ENCODE measurements at places on chromosomes 16 and 17.

DNA sequence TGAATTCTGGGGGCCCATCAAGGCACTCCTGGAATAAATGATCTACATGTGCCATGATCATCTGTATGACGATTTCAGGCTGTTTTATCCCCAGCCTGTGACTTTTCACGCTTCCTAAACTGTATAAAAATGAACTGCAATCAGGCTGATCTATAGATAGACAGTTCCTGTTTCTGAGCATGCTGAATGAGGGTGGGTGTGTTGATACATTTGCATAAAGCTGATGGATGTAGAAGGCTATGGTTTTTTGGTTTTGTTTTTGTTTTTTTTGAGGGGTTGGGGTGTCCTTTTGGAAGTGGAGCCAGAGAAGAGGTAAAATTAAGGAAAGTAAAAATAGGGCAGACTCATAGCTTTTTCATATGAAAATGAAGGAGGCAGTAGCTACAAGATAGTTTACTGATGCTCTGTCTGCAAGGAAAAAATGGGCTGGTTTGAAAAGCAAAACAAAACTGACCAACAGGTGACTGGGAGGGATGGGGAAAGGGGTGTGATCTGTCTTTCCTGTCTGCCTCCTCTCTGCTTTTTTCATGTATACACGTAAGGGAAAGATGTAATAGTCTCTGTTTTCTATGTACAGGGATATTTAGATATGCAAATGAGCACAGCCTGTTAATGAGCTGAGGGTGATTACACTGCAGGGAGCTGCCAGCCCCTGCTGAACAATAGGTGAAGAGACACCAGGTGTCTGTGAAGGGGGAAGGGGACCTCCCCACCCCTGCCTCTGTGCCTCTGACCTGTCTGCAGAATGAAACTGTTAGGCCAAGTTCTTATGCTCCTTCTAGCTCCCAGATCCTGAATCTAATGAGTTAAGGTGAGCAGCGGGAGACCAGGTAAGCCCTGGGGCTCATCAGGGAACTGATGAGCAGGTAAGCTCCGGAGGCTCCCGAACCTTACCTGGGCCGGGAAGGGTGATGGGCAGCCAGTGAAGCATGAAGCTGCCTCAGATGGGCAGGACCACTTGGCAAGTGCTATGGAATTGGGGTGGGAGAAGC, 46.6 kb upstream of the LYRM9 start:
- no peak for DNase-seq

GRCh38 chr17:6328279-6328678, 106.6 kb downstream of the AIPL1 start:
- DNase-seq: no peak

DNA sequence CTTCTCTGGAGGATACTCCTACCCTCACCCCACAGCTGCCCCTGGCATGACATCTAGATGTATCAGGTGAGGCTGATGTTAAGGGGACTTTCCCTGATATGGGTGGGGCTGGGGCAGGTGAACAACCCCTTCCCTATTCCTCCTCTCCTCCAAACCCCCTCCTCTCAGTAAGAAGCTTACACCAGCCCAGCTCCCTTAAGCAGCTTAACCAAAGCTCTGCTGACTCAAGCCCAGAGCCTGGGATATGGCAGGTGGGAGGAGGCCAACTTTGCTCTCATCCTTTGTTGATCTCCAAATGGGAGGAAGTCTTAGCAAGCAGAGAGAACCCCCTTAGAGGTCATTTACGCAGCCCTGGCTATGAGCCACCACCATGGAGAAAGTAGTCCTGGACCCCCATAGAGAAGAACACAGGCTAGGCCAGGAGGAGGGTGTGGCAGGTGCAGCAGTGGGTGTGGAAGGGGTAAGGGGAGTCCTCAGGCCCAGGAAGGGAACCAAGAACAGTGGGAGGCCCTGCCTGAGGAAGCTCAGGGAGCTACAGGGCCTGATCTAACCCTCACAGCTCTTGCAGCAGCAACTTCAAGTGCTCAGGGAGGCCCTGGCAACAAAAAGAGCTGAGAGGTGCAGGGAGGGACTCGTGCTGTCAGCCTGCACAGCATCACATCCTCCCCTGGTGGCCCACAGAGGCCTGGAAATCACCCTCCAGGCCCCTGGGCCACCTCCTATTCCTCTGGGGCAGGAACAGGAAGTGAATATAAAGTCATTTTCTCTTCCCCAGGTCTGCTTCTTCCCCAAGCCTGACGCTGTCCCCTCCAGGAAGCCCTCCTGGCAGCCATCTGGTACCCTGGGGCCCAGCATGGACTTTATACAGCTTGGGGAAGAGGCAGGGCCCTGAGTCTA, 2.9 kb downstream of the UNC119 start:
- DNase-seq: peak; percentile 25

DNA sequence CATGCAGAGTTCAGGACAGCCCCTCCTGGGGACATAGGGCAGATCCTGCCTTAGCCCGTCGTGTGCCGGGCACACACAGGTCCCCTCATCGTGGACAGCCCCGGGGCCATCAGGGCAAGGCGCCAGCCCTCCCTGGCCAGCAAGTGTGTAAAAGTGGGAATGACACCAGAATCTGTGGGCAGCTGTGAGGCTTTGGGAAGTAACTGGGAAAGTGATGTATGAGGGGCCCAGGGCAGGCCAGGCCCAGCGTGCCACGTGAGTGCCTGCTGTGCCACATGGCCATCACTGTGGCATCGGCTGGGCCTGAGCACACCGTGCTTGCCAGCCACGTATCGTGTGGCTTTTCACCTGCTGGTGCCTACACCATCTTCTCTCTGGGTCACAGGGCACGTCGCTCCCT, 26.6 kb downstream of the ACSF3 start:
- DNase-seq: no peak

- no peak for DNase-seq
Measured at GRCh38 chr16:57807252-57807967, 5.1 kb upstream of the KIFC3 start.

- DNase-seq: no peak
Measured at GRCh38 chr16:2963074-2963722, 877 bp upstream of the KREMEN2 start.

- no peak for DNase-seq
Measured at GRCh38 chr16:4833584-4833983, 13.5 kb downstream of the GLYR1 start.

DNA sequence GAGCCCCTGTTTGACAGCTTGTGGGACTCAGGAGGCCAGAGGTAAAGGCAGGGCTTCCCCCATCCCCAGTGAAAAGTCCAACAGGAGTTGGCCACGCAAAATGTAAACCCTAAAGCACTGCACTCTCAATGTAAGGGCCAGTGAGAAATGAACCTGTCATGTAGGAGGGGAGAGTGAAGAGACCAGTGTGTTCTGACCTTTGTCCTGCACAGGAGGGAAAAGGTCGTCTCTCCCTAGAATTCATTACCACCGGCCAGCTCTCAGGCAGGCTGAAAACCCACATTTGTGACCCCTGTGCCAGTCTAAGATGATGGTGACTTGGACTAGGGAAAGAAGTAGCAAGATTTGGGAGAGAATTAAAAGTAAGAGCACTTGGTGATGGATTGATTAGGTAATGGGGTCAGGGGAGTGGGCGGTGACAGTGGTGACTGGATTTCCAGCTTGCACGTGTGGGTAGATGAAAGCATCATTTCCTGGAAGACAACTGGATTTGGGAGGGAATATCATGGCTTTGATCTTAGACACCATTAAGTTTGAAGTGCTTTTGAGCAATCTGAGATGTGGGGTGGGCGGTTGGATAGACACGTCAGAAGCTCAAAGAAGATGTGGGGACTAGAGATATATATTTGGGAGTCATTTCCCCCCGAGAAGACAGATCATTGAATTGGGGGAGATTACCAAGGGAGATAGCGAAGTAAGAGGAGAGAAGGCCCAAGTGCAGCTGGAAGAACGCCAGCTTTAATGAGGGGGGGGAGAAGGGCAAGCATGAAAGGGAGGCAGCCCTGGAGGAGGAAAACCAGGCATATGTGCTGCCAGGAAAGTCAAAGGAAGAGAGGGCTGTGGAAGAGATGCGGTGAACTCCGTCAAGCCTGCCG, 119.5 kb downstream of the NTN1 start:
- DNase-seq: no peak

DNA sequence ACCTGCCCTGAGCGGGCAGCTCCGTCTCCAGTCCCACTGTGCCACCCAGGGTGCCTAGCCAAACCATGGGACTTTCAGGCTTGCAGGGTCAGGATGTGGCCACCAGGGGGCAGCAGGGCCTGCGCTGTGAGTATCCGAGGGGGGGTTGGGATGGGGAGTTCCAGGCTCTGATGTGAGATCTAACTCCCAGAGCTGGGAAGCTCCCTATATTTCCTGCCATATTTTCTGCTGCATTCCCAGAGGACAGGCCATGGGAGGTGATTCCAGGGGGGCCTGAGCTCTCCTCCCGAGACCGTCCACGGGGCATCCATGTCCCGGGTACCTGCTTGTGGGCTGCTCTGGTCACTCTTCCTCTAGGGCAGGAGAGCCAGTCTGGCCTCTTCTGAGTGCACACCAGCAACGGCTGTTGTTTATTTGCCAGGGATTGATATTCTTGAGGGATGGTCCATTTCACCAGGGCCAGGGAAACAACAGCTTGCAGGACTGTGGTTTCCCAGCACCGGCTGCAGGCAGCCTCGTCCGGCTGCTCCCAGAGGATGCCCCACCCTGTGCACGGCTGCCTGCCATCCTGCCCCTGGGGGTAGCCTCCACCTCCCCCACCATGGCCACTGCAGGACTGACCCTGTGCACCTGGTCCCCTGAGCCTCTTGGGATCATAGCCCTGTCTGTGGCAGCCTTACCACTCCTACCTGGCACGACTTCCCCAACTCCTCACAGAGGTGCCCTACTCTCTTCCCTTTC, 1.2 kb downstream of the GPR142 start:
- DNase-seq: peak; percentile 33

DNA sequence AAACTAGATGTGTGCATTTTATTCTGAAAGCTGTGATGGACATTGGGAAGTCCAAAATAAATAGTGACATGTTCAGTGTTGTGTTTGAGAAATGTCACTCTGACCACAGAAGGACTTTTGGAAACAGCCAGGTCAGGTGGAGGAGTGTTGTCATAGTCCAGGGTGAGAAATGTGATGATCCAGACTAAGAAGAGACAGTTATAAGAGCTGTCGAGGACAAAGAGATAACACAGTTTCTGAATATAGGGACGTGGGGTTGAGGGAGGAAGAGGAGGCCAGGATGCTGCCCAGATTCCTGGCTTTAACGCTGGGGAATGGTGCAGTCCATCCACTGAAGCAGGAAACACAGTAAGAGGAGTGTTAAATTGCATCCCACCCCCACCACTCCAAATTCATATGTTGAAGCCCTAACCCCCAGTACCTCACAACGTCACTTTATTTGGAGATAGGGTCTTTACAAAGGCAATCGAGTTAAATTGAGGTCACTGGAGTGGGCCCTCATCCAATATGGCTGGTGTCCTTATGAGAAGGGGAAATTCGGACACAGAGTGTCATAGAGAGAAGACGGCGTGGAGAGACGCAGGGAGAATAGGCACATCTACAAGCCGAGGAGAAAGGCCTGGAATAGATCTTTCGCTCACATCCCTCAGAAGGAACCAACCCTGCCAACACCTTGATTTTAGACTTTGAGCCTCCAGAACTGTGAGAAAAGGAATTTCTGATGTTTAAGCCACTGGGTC, 71.3 kb downstream of the VAT1L start:
- DNase-seq: no peak

DNA sequence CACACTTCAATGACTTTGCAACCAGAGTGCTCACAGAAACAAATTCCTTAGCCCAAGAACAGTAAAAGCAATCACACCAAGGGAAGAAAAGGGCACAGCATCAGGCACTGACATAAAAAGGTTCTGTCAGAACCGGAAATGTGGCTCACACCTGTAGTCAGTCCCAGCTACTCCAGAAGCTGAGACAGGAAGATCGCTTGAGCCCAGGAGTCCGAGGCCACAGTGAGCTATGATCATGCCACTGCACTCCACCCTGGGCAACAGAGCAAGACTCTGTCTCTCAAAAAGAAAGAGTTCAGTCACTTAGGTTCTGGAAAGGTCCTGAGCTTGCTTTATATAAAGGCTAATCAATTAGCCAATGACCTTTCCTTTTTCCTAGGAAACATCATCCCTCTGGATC, 22.7 kb downstream of the YWHAE start:
- no peak for DNase-seq

DNA sequence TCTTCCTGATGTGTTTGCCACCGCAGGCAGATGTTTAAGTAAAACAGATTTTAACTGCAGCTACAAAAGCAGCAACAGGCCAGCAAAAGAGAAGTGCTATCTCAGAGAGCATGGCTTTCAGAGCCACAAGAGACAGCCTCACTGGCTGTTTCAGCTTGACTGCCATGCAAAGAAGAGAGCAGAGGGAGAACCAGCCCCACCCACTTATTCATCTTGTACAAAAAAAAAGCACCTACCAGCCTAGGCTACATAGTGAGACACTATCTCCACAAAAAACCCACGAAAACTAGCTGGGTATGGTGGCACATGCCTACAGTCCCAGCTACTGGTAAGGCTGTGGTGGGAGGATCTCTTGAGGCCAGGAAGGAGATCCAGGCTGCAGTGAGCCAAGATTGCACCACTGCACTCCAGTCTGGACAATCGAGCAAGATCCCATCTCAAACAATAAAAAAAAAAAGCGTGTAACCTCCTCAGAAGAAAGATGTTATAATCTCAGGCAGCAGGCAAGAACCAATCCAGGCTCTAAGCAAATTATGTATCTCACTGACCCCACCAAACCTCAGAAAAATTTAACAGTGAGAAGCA, 30.0 kb downstream of the STH start:
- DNase-seq: no peak

DNA sequence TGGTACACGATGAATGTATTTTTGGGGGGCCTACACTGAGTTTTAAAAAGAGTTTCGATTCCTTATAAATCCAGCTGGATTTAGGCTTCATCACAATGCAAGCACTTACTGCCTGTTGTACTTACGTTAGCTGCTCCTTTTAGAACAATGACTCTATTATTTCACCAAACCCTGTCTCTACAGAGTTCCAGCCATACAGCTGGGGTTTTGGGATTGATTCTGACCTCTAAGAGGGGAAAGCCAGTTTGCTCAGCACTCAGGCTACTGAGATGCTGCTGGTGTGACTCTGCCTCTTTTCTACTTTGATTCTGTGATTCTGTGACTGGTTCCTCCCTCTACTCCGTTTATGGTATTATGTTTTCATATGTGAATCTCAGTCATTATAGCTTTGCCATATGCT, 329.7 kb downstream of the ABCC12 start:
- no peak for DNase-seq

- DNase-seq: no peak
Measured at GRCh38 chr17:13583996-13584700, 17.6 kb downstream of the HS3ST3A1 start.

DNA sequence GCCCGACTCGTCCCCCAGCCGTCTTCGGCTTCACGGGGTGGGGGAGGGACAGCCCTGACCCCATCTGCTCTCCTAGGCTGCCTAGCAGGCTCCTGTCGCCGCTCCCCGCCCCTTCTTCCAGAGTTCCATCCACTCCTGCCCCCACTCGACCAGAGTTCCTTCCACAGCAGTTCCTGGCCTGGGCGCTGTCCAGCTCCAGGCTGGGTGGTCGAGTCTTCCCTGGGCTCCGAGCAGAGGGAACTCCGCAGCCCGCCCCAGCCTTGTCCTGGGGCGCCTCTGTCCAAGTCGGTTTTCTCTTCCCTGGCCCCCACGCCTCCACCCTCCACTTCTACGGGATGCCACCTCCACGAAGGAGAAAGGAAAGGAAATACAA, 1.4 kb downstream of the PYY start:
- no peak for DNase-seq

- DNase-seq: no peak
Measured at GRCh38 chr16:3587547-3588110, 10.4 kb upstream of the NLRC3 start.

All from stimulated activated CD8-positive, alpha-beta memory T cell treated with anti-CD3 and anti-CD28 coated beads, Interleukin-4, amount 100 ng/mL, for 1 hour (primary cell).